ENCODE measurements at places on chromosomes 7 and 10. TPM values are rescaled to one million over a fixed set of nuclear protein-coding genes. Genes with fewer than 3 reads are reported as not detected.
A peak's percentile ranks its signal among the peaks of the same experiment; 100 is the strongest.

The FAM25C gene
- not detected for polyA plus RNA-seq

- DNase-seq = peak; percentile 71
Measured at GRCh38 chr10:120456626-120457430, at the start of gene PLPP4. Gene PLPP4, plus strand, starts transcription at chr10:120457227. Its CDS starts 79 bp downstream, at chr10:120457306.

DNA sequence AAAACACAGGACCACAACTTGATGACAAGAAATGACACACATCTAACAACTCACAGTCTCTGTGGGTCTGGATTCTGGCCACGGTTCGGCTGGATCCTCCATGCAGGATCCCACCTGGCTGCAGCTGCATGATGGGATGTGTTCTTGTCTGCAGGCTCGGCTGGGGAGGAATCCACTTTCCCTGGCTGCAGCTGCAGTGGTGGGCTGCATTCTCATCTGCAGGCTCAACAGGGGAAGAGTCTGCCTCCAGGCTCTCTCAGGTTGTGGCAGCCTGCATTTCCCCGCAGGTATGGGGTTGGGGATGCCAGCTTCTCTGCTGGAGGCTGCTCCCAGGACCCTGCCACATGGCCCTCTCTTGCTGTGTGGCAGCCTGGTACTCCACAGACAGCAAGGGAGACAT, 64.9 kb downstream of the MICALL2 start:
- no peak for DNase-seq

The PRSS37 gene
- not detected for polyA plus RNA-seq

The ACSL5 gene
- polyA plus RNA-seq = 5.6 TPM

- no peak for DNase-seq
Measured at GRCh38 chr10:12597788-12598765, 248.7 kb downstream of the CAMK1D start.

DNA sequence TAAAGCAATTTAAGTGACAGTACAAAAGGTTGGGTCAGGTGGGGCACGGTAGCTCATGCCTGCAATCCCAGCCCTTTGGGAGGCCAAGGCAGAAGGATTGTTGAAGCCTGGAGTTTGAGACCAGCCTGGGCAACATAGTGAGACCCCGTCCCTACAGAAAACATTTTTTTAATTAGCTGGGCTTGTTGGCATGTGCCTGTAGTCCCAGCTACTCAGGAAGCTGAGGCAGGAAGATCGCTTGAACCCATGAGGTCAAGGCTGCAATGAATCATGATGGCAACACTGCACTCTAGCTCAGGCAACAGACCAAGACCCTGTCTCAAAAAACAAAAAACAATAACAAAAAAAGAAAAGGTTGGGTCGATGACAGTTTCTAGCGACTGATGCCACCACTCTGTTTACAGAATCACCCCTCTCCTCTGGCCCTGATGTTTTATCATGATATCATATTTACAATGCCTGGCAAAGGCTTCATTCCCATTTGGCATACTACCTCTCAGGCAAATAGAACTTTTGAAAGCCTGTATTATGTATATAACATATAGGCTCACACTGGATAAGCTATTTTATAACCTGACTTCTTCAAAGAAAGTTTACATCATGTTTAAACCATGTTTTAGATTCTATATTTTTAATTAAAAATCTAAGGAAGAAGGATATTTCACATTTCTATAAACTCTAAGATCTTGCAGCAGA, 558 bp upstream of the ABCC2 start:
- DNase-seq = no peak

Measured in kidney (tissue), 22 donors.